ENCODE measurements at places on chromosomes 11 and 22.

GRCh38 chr11:12003336-12003735 is 5.1 kb downstream of the DKK3 start:
- DNase-seq: no peak

DNA sequence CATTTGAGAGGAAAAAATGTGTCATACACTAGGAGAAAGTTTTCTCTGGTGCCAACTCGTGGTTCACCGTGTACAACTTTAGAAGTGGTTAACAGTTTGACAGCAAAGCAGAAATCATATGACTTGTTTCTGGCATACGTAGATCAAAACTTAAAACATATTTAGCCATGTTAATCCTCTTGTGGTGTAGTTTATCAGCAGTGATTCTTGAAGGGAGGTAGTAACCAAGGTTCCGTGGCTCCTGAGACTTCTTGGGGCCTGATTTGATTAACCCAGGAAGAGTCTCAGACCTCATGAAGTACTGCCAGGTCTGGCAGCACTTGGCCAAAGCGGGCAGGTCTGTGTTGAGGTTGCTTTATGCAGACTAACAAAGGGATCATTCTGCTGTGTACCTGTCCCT is 40.5 kb downstream of the SREBF2 start:
- no peak for DNase-seq

- DNase-seq: no peak
These were observed 212.0 kb upstream of the PGR start for GRCh38 chr11:101341578-101341977.

GRCh38 chr22:19822301-19823117 is 32.2 kb downstream of the GNB1L start:
- no peak for DNase-seq

DNA sequence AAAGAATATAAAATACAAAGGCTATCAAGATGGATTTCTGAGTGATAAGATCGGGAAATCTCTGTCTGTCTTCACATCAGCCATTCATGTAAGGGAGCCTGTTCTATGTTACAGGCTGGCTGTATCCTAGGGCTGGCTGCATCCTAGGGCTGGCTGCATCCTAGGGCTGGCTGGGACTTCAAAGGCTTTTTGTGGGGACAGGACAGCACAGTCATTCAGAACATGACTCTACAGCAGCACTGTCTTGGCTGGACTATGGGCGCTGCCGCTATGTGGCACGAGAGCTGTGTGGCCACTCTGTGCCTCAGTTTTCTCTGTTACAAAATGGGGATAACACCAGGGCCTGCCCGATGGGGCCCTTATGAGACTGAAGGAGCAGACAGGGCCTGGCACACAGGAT is 10.2 kb downstream of the ADAMTS8 start:
- no peak for DNase-seq

GRCh38 chr11:129612447-129612961 is 203.1 kb upstream of the TMEM45B start:
- no peak for DNase-seq

DNA sequence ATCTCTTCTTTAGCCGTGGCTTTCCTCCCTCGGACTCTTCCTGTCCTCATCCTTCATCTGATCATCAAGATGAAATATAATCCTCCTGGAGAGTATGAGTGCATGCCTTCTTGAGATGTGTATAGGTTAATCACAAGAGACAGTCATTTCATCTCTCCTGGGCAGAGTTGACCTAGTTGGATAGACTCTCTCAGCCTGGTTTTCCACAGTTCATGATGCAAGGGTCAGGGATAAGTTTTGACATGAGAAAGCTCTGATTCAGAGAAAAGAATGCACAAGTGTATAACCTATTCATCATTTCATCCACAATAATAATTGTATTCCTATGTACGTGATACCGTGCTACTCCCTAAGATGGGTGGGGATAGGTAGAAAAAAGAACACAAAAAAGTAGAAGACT is 33.2 kb upstream of the CCDC90B start:
- DNase-seq: no peak

GRCh38 chr11:1853376-1854131 is 670 bp downstream of the LSP1 start:
- no peak for DNase-seq

GRCh38 chr22:17283423-17283822 is 64.2 kb upstream of the ADA2 start:
- no peak for DNase-seq

DNA sequence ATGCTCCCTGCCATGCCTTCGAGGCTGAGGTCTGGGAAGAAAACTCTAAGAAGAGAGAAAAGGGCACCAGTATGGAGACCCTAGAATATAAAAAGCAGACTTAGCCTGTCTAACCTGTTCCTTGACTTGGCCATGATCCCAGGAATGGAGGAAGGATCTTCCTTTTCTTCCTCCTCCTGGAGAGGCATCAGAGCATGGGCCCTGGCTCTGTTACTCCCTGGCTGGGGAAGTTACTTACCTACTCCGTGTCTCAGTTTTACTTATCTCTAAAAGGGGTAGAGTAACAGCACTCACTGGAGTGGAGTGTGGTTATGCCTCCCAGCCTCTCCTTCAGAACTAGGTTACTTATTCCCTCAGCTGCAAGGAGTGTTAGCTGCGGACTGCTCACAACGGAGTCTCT is 55.2 kb upstream of the PHF21A start:
- no peak for DNase-seq

DNA sequence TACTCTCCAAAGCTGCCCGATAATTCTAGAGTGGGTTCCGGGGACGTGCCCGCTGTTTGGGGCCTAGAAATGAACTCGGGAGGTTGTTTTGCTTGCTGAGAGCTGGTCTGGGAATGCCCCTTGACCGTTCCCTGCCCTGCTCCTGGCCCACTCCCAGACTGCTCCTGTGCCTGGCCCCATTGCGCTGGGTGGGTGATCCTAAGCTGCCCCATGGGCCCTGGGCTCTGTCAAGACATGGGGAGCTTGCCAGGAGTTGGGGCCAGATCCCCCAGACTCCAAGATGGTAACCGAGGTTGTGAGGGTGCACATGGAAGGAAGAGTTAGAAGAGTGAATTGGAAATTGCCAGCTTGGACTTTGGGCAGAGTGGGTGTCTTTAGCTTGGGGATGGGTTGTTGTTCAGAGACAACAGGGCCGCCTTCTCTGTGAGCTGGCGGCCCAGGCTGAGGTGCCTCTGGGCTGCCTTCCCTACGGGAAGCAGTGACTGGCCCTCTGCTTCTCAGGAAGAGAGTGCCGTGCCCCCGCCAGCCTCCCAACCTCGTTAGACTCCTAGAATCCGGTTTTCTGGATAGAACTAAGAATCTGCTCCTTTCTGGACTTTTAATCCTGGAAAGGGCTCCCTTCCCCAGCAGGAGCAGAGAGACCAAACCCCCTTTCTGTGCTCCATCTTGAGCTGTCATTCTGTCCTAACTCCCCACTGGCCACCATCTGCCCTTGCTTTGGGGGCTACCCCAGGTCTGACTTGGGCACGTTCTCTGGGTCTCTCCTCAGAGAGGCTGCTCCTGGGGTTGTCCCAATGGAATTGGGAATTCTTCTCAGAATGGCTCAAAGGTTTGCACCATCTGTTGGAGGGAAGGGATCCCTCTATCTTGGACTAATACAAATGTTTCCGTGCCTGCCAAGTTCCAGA is 1.8 kb downstream of the ST3GAL4 start:
- DNase-seq: no peak

- no peak for DNase-seq
These were observed 37.5 kb upstream of the TCF20 start for GRCh38 chr22:42307806-42308563.

- no peak for DNase-seq
These were observed 84.2 kb downstream of the PHF21B start for GRCh38 chr22:44925465-44926123.

DNA sequence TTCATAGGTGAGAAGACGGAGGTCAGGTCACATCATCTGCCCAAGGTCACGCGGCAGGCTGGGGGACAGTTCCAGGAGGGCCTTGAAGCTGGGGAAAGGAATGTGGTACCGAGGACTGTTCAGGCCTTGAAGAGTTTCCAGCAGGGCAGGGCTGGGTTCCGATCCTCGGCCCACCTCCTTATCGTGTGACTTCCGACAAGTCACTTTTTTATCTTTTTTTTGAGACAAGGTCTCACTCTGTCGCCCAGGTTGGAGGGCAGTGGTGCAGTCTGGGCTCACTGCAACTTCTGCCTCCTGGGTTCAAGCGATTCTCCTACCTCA is 623 bp downstream of the NDUFS8 start:
- DNase-seq: no peak

- no peak for DNase-seq
These were observed 32.5 kb upstream of the IZUMO1R start for GRCh38 chr11:94271885-94272372.

DNA sequence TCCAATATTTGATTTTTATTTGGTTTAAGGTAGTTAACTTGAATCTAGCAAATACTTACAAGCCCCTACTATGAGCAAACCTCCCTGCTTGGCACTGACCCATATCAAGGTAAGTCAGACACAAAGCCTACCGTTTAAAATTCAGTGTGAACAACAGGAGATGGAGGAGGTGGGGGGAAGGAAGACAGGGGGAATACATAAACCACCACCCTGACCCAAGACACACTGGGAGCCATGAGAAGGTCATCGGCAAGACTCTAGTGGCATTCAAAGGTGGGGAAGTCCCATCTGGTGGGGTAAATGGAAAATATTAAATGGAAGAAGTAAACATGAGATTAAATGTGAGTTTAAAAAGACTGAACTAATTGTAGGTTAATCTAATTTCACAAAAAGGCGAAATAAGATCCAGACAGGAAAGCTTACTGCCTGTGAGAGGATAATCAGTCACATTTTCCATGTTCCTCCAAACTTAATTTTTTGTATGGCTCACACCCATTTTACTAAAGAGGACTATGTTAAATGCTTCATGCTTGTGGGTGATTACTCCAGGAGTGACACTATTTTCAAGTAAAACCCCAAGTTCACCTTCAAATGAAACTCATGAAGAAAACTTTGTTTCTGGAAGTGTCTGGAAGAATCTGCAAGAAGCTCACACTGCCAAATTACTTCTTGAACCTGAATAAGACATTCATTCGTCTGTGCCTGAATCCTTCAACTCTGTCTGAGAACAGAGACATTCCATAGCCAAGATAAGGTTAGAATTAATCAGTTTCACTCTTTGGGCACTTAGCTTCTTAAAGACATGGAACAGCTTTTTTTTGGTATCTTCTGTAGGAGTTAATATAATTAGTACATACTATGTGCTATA is 51.7 kb downstream of the PITPNB start:
- no peak for DNase-seq

- no peak for DNase-seq
These were observed 15.9 kb upstream of the HYLS1 start for GRCh38 chr11:125871391-125872137.

- no peak for DNase-seq
These were observed 33.9 kb upstream of the SCUBE2 start for GRCh38 chr11:9125185-9125886.

- DNase-seq: no peak
These were observed 34.5 kb downstream of the NUMA1 start for GRCh38 chr11:72045849-72046248.

DNA sequence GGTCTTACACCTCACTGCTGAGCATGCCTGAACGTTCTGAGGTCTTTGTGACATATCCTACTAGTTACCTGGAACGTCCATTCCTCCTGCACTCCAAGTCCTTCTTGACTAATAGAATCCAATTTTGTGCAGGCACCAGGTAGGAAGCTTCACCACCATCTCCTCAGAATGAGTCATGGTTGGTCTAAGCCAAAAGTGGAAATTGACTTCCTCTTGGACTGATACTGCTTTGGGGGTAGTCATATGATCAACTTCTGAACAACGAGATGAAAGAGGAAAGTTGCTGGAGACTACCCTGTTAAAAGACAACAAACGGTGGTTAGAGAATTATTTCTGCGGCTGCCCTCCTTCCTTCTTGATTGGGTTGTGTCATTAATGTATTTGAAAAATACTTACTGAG is 374.2 kb upstream of the LARGE1 start:
- DNase-seq: no peak

DNA sequence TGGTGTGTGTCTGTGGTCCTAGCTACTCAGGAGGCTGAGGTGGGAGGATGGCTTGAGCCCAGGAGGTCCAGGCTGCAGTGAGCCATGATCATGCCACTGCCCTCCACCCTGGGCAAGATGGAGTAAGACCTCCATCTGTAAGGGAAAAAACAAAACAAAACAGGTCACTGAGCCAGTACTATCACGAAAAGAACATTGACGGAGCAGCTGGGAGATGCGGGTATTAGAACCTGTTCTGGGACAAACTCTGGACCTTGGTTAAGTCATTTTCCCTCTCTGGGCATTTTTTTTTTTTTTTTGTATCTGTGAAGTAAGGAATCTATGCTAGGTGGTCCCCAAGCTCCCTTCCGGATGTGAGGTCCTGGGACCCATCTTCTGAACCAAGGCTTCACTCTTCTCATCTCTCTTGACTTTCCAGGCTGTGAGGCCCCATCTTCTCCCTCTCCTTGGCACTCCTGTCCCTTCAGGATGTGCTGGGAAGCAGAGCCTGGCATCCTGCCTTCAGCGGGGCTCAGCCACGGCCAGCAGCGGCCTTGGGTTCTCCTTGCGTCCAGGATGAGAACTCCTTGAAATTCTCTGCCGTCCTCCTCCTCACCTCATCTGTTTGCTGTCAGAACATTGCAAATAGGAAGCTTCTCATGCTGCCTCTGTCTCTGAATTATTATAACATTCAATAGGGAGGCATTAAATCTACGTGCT is 130.8 kb downstream of the GRIK4 start:
- DNase-seq: no peak

DNA sequence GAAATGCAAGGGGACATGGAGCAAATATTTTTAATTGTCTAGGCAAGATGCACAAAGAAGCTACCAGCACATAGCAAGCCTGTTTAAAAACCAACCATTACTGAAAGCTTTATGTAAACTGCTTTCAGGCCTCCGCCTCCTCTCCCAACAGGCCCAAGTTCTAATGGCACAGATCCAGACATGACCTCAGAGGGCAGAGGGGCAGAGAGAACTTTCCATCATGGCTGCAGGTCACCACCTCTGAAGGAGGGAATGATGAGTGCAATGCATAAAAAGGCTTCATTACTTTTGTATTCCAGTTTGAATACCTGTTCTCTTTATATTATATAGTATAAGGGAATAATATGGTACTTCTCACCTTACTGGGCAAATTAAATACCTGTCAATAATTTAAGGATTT is 15.2 kb downstream of the DDX17 start:
- no peak for DNase-seq

DNA sequence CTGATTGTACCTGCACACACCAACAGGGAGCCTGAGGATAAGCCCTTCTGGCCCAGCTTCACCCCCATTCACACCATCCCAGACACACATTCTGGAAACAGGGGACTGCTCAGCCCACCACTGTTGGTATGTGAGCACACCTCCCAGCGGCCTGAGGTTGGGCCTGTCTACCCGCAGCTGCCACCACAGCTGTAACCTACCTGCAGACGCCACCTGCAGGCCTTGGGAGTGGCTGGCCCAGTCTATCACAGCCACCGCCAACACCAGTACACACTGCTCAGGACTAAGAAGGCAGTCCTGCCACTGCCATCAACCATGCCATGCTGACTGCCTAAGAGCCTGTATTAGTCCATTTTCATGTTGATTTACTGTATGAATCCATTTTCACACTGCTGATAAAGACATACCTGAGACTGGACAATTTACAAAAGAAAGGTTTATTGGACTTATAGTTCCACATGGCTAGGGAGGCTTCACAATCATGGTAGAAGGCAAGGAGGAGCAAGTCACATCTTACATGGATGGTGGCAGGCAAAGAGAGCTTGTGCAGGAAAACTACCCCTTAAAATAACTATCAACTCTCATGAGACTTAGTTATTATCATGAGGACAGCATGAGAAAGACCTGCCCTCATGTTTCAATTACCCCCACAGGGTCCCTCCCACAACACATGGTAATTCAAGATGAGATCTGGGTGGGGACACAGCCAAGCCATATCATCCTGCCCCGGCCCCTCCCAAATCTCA is 30.6 kb downstream of the RSF1 start:
- DNase-seq: no peak

- DNase-seq: peak; percentile 31
These were observed 84.7 kb downstream of the TTC28 start for GRCh38 chr22:28594797-28595462.

Measured in AG04449 (cell line).